Mesenchymal stem cell (in vitro differentiated cells and primary cell): ENCODE measurements at places on chromosomes 3 and 15.

GRCh38 chr15:66169023-66169422 is 84.5 kb downstream of the MEGF11 start:
- DNase-seq, result no peak

DNA sequence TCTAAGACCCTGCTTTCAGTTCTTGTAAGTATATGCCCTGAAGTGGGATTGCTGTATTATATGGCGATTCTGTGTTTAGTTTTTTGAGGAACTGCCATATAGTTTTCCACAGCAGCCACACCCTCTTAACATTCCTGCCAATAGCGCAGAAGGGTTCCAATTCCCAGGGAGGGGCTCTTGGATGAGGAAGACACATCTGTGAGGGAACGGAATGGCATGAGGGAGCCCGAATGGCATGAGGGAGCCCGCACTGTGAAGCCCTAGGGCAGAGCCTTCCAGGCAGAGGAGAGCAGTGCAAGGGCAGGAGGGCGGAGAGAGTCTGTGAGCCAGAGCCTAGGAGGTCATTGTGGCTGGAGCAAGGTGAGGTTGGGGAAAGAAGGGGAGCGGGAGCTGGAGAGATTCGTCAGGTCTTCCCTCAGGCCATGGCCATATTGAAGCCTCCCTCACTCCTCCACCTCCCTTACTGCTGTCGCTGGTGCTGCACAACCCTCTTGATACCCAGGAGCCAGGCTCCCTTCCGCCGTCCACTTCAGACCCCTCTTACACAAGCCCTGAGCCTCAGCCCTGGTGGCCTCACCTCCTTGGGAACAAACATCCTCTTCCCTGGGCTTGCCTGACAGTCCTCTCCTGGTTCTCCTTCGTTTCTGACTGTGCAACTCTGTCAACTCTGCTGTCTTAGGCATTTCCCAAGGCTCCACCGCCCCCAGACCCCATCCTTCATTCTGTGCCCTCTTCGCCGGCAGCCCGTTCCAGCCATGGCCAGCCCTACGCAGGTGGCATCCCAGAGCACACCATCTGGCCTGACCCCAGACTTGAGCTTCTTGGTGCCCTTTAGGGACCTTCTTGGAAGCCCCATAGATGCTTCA is 51.4 kb downstream of the FGD5 start:
- no peak for DNase-seq

DNA sequence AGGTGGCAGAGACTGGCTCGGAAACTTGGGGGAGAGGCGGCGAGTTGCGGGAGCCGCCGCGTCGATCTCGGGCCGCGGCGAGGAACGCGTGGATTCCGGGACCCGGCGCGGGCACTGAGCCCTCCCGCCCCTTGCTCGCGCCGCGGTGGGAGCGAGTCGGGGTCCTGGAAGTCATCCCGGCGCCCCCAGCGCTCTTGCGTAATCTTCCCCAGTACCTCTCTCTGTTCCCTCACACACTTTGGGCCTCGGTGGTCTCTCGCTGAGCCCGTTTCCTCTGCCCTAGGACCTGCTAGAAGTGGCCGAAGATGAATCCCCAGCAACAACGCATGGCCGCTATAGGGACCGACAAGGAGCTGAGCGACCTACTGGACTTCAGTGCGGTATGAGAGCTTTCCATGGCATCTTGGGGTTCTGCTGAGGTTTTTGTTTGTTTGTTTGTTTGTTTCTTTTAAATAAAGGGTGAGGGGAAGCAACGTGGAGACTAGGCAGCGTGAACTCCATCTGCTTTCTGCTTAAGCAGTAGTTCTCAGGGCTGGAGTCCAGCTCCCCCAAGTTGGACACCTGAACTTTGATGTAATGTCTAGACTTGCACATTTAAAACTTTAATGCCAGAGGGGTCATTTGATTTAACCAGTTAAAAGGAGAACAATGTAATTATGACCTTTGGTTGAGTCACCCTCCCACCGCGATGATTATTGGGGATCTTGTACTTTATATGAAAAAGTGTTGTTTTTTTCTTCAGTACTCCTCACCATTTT is 1.3 kb downstream of the TCF12 start:
- DNase-seq, result peak; percentile 61

- peak; percentile 57 for DNase-seq
Measured at GRCh38 chr15:40902605-40903561, 8.6 kb downstream of the VPS18 start.

DNA sequence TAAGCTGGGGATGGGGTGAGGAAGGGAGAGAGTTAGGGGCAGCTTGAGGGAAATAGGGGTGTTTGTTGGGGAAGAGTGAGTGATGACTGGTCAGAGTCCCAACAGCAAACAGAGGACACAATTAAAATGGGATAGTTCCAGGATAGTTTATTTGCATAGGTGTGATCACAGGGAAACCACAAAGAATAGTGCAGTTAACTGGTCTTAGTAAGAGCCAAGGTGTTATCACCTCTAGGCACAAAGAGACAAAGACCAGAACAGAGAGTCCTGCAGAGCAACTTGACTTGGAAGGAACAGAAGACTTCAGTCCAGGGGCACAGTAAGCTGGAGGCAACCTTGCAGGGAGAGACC is 42.1 kb upstream of the DLG1 start:
- no peak for DNase-seq

- no peak for DNase-seq
Measured at GRCh38 chr3:38556640-38557358, 60.7 kb downstream of the EXOG start.

DNA sequence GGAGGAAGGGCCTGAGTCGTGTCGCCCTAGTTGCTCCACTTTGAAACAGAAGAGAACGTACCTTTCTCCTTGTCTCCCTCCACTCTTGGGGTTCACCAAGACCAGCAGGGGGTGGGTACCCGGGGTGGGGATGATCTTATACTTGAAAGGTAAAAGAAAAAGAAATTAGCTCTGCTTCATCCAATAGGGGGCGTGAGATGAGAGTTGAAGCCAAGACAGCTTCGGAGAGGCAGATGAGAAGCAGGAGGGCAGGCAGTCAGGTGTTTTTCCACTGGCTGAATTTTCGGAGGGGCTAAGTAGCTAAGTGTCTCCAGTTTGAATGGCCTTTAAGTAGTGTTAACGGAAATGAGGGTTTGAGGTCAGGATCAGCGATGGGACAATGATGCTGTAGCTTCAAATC is 100.4 kb downstream of the DGKG start:
- no peak for DNase-seq

DNA sequence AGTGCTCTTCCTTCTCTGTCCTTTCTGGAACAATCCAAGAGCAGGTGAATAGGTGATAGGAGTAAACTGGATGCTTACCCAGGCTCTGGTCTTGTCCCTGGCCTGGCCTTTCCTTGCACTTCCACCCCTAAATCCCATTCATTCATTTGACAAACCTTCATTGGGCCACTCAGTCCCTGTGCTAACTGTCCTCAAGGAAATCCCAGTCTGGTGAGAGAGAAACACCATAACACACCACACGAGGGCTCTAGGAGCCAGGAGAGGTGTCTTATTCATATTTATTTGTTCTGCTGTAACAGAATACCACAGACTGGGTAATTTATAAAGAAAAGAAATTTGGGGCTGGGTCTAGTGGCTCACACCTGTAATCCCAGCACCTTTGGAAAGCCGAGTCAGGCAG is 22.8 kb downstream of the EFCC1 start:
- DNase-seq, result no peak

GRCh38 chr3:186653080-186653707 is 12.6 kb upstream of the HRG start:
- no peak for DNase-seq

DNA sequence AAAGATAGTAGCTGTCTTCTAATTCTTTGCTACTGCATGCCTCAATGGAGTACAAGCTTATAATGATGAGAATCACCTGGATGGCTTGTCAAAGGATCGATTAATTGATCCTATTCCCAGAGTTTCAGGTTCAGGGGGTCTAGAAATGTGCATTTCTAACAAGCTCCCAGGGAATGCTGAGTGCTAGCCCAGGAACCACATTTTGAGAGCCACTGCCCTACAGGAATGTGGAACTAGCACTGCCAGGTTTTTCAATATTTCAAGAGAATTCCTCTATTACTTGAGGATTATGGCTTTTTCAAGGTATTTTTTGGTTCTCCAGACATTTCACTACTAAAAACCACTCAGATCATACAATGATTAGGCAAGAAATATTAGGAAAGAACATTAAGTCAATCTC is 52.7 kb downstream of the RARB start:
- DNase-seq, result no peak

DNA sequence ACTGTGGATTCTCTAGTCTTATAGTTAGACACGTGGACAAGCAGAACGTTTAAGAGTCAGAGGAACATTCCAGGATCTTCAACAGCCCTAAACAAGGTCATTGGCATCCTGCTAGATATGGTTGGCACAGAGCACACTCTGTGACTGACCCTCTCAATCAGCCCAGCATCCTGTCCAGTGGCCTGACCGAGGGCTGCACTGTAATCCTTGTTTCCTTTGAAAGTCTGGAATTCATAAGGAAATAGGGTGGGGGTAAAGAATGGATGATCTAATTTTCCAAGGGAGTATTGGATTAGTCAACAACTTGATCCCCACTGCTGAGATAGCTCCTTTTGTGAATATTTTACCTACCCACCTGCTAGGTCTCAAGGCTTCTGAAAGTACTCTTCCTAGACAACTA is 94.5 kb upstream of the DLG1 start:
- no peak for DNase-seq

GRCh38 chr3:101643861-101644613 is 32.9 kb downstream of the ZBTB11 start:
- DNase-seq, result peak; percentile 37

DNA sequence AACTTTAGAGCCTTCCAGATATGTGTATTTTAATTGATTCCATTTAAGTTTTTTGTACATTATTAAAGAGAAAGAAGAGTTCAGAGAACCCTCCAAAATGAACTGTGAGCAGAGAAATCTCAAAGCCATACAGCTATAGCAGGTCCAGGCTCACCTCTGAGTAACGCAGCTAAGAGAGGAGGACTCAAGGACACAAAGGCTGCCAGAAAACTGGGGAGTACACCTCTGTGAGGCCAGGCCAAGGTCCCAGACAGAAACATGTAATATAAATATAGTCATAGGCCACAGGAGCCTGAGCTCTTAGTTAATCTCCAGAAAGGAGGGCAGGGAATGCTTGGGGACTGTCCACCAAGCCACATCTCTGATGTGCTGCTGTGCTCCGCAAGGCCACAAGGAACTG is 66.5 kb downstream of the TMEM39A start:
- no peak for DNase-seq

DNA sequence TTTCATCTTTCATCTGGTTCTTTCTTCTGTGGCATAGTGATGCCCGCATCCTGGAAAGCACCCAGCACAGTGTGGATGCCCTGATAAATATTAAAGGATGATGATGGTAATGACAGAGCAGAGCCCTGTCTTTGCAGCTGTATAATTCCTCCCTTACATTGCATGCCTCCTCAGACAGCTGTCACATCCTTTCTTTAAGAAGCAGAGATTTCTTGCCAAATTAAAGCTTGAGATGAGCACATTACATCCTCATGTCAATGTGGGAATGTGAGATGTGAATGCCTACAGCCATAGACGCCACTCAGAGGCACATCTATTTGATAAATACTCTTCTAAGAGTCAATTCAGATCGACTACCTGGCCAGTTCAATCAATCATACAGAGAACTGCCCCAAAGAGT is 642.0 kb downstream of the ZNF385D start:
- DNase-seq, result no peak

- DNase-seq, result peak; percentile 93
Measured at GRCh38 chr15:98647774-98648653, at the start of gene IGF1R. IGF1R (plus strand) TSS chr15:98648539; CDS start chr15:98649582, 1,043 bp downstream.

GRCh38 chr15:31116423-31117030 is 15.0 kb upstream of the TRPM1 start:
- DNase-seq, result no peak

DNA sequence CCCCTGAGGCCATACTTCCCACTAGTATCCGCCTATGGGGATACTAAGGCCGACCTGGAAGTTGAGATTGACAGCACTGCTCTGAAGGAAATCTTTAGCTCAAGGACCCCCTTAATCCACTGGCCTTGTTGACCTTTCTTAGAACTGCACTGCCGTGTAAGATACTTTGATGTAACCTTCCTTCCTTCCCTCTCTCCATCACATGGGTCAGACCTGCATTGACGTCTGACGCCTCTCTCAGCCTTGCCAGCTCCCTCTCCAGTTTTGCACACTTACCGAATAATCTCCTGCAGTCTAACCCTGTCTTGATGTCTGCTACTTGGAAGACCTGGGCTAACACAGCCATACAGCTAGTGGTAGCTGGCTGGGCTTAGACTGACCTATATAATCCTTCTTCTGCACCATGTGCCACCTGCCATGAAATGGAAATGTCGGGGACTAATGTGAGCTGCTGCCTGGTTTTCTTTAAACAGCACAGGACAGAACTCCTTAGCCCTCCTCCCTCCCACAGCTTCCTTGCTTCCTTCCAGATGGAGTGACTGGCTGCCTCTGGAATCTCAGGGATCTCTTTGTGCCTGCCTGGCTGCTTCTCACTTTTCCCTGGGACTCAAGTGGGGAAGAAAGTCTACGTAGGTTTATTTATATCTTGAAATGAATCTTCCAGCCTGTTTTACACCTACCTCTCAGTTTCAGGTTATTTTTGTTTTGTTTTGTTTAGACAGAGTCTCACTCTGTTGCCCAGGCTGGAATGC is 39.2 kb upstream of the HERC1 start:
- peak; percentile 4 for DNase-seq

DNA sequence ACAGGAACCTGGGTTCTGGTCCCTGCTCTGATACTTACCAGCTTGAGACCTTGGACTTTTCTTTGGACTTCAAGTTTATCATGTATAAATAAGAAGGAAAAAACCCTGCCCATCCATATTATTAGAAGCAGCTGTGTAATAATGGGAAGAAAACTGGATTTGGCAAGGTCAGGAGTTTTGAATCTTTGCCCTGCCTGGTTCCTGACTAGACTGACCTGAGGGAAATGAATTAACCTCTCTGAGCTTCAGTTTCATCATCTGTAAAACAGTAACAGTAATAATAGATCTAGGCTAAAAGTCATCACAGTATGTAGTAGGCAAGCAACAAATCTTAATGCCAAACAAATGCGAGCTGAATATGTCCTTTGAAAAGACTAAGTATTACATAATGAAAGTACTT is 68.8 kb downstream of the FSIP1 start:
- DNase-seq, result no peak

DNA sequence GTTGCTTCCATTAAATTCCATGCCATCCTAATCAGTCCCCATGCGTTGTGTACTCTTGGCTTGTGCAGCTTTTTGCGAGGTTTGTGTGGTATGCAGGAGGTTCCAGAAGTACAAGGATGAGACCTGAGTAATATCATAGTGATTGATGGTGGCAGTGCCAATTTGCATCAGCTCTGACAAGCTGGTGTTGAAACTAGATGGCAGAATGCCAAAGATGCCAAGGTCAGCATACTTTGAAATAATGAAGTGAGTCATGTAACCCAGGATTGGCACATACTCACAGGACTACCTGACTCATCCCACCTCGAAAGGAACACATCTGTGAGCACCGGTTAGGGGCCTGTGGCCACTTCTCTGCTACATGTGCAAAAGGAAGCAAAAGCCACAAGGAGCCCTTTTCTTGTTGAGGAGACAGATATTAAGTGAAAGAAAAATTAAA is 14.3 kb downstream of the KAT2B start:
- peak; percentile 82 for DNase-seq

GRCh38 chr3:142211034-142211433 is 14.4 kb downstream of the GK5 start:
- DNase-seq, result peak; percentile 5
